AG10803 (cell line): ENCODE measurements at places on chromosomes 12 and 14.

DNA sequence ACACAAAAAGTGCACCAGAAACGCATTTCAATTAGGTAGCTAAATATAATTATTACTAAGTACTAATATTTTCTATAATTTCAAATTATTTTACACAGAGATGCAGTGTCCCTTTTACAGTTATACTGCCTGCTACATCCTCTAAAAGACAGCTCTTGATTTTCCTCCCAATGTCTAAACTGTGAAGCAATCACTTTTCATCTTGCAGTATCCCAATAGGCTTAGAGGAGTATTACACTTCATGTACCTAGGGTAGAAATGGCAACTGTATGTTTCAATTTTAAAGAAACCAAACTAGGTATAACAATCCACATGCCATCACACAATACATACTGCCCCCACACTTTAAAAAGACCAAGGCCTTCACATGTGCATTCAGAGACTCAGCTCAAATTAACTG lies 7.3 kb downstream of the RSRC2 start:
- no peak for DNase-seq

DNA sequence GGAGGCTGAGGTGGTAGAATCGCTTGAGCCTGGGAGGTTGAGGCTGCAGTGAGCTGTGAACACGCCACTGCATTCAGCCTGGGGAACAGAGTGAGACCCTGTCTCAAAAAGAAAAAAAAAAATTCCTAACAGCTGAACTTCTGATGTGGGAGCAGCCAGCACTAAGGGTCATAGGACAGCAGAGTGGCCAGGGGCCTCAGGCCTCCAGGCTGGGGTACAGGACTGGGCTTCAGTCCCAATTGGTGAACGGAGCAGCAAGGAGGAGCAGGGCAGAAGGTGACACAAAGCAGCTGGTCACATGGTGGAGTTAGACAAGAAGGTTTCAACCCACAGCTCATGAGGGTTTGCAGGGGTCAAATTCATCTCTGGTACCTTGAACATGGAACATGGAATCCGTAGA lies 40.8 kb upstream of the NRXN3 start:
- DNase-seq: no peak

- DNase-seq: peak; percentile 88
Observed at GRCh38 chr12:124940393-124941169, 26.1 kb upstream of the UBC start.

DNA sequence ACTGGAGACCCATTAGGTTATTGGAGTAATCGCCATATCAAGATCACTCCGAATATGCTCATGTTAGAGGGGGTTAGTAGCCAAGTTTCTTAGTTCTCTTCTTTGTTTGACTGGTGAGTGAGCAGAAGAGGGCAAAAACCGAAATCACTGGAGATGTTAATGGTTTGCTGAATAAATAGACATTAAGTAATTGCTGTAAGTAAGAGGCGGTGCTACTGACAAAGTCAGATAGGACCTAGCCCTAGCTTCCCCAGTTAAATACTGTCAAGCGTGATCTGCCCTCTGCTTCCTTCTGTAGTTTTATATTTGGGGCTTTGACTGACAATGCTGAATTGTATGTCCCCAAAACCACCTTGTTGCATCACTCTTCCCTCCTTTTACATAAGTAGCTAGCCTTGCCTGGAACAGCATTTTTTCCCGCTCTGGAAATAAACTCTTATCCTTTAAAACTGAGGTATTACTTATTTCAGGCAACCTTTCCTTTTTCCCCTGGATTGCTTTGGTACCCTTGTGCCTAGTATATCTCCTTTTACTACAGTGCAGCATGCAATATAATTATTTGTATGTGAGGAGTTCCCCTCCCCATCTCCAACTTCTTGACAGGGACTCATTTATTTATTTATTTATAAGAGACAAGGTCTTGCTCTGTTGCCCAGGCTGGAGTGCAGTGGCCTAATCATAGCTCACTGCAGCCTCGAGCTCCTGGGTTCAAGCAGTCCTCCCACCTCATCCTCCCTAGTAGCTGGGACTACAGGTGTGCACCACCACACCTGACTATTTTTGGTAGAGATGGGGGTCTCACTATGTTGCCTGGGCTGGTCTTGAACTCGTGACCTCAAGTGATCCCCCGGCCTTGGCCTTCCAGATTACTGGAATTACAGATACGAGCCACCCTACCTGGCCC lies 1.4 kb downstream of the SNRPF start:
- no peak for DNase-seq

GRCh38 chr12:54526812-54527630 lies 22.4 kb upstream of the PDE1B start:
- peak; percentile 14 for DNase-seq

GRCh38 chr14:56212521-56212920 lies 94.3 kb downstream of the PELI2 start:
- peak; percentile 30 for DNase-seq

- no peak for DNase-seq
Observed at GRCh38 chr14:68234101-68234905, 414.7 kb downstream of the RAD51B start.

GRCh38 chr12:105240228-105240627 lies 4.3 kb upstream of the APPL2 start:
- no peak for DNase-seq

DNA sequence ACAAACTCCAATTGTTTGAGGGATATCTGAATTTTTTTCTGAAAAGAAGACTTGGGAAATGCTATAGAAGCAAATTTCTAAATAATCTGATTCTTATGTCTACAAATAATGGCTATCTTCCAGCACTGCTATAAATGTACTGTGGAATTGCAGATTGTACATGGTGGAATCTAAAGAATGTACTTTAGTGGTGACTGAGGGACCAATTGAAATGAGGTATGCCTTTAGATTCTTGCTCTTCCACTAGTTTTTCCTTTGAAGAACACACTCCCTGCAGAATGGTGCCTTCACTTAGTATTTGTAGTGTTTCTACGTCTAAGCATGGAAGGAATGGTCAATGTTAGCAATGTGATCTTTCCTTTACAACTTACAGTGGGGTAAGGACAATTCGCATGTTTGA lies 11.7 kb upstream of the PRB4 start:
- DNase-seq: no peak

DNA sequence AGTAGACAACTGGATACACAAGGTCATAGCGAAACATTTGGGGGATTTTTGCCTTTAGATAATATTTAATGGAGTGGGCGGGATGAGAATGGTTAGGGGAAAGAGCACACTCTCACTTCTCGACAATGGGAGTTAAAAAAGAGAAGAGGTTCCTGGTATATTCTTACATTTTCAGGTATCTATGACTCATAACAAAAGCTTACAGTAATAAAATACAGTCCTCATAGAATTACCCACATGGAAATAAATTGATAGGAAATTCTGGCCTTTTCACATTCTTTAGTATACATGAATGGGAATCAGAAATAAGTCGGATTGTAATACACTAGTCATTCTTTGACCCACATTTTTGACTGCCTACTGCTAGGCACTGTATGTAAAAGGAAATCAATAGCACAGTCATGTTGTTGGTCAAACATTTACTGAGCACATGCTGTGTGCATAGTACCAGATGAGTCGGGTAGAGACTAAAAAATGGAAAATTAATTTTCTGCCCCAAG lies 8.2 kb upstream of the CRADD start:
- DNase-seq: no peak

GRCh38 chr12:41512497-41512896 lies 324.4 kb downstream of the PDZRN4 start:
- no peak for DNase-seq
